Stimulated activated CD8-positive, alpha-beta memory T cell treated with anti-CD3 and anti-CD28 coated beads, Interleukin-2, amount 100 ng/mL, for 1 hour (primary cell): ENCODE measurements at places on chromosomes 13 and 19.

GRCh38 chr19:19911150-19911549 lies 10.4 kb downstream of the ZNF93 start:
- DNase-seq = no peak

GRCh38 chr19:46441866-46442265 lies 13.1 kb upstream of the PNMA8C start:
- DNase-seq = no peak

DNA sequence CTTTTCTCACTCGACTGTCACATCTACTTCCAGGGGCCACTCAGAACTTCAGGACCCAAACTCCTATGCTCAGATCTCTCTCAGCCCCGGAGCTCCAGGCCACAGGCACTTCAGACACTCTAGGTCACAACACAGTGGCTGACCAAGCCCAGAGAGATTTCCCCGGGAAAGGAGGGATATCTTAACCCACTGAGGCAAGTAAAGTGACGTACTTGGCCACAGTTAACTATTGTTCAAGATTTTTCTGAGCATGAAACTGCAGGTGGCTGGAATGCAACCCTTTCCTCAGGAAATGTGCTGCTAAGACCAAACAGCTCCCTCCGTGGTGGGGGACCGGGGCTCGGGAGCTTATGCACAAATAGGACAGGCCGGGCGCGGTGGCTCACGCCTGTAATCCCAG lies 23.9 kb downstream of the OPA3 start:
- no peak for DNase-seq

DNA sequence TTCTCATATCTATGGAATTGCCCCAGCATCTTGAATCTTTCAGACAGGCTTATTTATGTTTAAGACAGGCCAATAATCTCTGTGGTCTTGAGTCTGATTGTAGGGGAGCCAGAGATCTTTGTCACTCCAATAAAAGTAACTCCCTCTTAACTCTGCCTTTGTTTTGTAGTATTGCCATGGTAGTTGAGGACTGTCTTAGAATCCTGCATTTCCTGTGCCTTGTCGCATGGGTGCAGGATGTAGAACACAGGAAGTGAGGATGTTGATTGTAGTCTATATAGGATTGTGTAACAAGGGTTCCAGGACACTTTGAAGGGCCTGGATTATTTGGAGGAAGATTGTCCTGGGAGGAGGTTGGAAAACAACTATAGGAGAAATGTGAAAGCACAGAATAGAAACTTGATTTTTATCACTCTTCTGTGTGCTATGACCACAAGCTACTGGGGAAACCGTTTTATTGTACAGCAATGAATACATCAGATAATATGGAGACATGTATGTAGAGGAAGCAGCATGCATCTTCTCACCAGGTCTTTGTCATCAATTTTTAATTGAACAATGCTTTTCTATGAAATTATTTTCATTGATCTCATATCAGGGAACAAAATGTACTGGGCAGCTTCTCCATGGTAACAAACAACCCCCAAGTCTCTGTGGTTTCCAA lies 411.7 kb downstream of the FGF9 start:
- DNase-seq = no peak

- no peak for DNase-seq
These were observed 140.9 kb upstream of the MAB21L1 start for GRCh38 chr13:35617420-35617819.

DNA sequence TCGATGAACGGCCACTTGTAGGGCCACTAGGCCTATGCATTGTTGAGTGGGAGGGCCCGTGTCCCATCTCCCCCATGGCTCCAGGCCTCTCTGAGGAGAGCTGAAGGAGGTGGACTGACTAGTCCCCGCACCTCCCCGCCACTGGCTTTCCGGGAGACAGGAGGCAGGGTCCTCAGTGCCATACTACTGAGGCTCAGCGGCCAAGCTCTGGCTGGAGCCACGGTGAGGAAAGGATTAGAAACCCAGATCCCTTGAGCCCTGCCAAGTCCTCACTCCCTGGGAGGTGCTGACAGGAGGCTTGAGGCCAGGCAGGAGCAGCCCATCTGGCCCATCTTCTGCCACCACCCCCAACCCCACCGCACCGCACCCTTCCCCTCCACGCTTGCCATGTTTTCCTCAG lies 29.0 kb downstream of the CCDC8 start:
- no peak for DNase-seq

DNA sequence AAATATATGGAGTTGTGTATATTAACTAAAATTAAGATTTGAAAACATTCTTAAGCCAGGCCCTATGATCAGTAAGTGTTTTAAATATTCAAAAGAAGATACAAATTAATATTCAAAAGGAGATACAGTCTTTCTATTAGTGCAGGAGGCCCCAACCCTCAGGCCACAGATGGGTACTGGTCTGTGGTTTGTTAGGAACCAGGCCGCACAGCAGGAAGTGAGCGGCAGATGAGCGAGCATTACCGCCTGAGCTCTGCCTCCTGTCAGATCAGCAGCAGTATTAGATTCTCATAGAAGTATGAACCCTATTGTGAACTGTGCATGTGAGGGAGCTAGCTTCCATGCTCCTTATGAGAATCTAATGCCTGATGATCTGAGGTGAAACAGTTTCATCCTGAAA lies 232.9 kb downstream of the FOXO1 start:
- DNase-seq = no peak

DNA sequence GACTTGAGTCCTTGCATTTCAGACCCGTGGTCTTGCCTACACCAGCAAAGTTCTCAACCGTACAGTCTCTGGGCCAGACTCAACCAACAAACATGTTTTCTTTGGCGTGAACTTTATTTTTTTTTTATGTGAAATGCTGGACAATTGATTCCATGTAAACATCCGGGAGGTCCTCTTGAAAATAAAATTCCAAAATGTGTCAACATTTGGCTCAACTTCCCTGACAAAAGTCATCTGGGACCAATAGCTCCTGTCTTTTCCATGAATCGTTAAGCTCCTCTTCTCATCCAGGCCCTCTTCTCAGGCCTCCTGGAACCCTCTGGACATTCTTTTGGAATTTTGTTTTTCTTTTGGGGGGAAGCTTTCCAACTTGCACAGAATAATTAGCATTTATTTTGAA lies 2.7 kb downstream of the ALDH16A1 start:
- DNase-seq = no peak

- no peak for DNase-seq
These were observed 80.3 kb downstream of the EFNB2 start for GRCh38 chr13:106455190-106455589.

DNA sequence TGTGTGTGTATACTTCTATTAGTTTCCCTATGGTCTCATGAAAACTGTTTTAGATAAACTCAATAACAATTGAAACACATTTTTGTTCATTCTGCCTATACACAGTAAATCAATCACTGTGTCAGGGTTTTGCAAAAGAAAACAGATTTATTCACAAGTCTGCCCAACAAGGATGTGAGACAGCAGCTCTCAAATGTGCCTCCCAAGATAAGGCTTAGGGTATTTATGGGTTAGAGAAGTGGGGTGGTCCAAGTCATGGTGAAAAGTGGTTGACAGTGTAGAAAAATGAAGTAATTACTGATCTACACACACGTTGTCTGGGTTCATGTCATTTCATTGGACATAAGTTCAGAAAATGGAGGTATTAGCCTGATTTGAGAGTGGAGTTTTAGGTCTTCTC lies 844.6 kb downstream of the SLITRK6 start:
- no peak for DNase-seq

DNA sequence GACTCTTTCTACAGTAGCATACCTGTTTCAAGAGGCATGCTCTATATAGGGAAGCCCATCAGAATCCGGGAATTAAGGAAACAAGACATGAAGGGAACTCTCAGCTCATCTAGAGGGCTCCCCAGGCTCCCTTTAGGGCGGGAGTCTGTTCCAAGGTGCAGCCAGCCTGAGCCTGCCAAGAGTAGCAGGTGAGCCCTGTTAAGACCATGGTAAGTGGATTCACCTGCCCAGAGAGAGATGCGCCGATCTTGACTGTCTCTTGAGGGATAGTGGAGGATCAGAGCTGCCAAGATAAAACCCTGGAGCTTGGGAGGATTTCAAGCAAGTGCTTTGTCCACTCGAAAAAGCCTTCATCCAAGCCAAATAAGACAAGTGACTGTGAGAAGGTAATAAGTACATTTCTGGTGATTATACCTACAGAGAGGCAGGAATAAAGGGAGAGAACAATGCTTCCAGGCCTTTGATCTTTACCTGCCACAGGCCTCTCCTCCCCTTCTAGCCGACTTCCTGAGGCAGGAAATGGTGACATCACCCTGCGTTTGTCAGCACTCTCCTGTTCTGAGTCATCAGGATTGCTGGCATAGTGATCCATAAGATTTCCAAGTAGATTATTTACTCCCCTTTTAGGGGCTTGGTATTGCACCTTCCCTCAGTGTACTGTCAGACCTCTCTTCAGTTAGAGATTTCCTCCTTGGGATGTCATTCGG lies 31.5 kb downstream of the KLF5 start:
- no peak for DNase-seq

GRCh38 chr19:1087813-1088415 lies 7.3 kb downstream of the POLR2E start:
- no peak for DNase-seq

DNA sequence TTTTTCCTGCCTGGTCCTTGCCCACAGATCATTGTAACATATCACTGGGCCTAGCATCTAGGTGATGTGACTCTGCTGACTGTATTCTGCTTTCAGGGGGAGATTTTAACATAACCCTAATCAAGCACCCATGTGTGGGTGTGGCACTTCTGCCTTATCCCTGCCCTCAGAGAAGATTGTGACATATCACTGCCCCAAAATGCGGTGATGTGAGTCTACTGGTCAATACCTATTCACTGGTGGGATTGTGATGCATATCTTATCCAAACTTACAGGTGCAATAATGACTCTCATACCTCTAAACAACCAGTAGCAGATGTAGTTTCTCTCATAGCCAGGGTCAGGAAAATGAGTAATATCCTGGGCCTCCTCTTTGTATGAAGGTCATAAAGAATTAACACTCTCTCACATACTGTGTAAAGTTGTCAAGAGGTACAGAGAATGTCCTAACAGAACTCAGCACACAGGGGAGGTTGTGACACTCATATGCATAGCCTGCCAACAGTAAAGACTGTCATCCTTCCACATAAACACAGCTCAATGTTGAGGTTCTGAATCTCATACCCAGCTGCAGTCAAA lies 12.1 kb upstream of the ZNF681 start:
- DNase-seq = no peak

DNA sequence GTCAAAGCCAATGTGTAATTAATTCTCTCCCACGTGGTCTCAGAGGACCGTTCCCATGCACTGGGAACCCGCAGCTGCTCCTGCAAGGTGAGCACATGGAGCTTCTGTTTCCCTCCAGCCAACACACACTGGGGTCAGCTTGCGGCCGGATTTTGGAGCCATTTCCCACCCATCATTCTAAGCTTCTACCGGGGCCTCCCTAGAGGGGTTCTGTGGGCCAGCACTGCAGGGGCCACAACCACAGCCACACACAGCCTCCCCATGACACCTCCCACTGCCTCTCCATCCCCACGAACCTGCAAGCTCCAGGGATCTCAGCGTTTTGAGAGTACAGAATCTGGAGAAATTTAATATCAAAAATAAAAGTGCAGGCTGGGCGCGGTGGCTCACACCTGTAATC lies 120.7 kb upstream of the SOX1 start:
- DNase-seq = no peak

DNA sequence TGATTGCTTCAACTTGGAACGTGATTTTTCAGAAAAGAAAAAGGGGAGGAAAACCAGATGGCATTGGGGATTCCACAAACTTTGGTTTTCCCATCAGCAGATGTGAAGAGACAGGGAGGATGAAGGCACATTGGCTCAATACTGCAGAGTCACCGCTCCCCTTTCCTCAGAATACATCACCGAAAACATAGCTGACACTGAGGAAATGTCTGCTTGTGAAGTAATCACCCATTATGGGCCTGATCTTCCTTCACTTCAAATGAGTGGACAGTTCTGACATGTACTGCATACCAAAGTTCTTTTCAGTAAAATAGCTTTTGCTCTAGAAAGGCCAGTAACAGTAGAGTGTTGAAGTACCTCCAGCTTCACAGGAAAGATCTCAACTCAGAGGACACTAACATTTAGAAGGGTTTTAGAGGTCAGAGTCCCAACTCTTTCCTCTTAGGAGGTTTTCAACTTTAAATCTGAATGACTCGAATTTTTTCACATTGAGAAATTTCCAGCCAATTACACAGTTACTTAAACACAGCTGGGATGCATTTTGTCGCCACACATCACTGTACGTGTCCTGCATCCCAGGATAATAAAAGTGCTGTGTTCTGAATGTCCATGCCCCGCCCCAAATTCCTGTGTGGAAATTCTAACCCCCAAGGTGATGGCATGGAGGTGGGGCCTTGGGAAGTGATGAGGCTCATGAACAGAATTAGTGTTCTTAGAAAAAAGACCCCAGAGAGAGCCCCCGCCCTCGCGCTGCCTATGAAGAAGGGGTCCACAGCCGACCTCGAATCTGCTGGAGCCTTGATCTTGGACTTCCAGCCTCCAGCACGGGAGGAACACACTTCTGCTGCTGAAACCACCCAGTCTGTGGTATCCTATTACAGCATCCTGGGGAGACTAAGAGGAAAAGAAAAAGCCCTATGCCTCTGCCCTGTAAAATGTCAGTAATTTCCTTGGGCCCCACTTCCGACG lies 77.7 kb downstream of the COL4A1 start:
- no peak for DNase-seq

DNA sequence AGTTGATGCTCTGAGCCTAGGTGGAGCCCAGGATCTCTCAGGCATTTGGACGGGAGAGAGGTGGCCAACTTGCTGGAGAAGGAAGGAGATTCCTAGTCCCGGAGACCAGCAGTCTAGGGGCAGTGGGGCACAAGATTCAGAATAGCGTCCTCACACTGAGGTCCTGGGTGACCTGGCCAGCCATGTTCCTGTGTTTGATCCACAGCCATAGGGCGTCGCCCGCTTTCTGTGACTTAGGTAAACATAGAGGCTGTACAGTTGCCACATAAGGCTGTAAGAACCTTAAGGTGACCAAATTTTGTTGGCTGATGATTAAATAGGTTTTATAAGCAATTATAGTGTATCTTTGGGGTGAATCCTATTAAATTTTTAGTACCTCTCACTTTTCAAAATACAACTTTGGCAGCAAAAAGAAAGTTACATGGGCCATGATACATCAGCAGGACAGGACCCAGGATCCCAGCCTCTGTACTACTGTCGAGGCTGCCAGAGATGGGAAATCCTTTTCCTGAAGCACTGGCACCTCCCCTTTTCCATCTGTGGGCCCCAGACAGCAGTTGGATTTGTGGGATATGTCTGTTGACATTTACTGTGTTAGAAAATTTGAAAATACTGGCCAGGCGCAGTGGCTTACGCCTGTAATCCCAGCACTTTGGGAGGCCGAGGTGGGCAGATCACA lies 37.5 kb downstream of the TSSK6 start:
- DNase-seq = no peak

GRCh38 chr19:30719999-30720345 lies 347.8 kb downstream of the ZNF536 start:
- DNase-seq = no peak

DNA sequence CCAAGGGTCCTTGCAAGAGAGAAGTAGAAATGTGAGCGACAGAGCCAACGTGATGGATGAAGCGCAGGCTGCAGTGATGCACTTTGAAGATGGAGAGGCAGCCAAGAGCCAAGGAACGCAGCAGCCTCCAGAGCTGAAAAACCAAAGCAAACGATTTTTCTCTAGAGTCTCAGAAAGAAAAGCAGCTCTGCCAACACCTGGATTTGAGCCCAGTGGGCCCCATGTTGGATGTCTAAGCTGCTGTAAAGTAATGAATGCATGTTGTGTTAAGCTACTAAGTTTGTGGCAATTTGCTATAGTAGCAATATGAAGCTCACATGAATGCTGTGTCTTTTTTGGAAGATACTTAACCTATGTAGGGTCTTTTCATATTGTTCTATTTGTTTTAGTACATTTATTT lies 894.3 kb downstream of the EFNB2 start:
- DNase-seq = no peak

GRCh38 chr13:29556742-29557141 lies 38.7 kb downstream of the SLC7A1 start:
- DNase-seq = no peak
